ENCODE measurements at places on chromosomes 1 and 21.

DNA sequence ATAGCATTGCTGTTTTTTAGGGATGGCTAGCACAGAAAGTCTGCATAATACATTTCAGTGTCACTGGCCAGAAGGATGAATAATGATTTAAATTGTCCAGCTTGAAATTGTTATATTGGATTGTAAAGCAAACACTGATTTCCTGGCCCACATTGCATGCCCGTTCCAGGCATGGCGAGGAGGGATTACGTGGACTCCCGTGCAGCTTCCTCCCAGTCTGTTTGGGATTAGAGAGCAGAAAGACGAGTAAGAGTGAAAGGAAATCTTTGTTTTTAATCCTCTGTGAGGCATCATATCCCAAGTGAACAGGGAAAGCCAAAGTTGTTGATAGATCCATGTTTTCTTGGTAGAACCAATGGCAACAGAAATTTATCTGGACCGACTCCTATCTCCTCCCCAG, 8.4 kb downstream of the TRIM58 start:
- no peak for DNase-seq

- DNase-seq = no peak
Measured at GRCh38 chr21:35297665-35298064, 248.6 kb upstream of the RUNX1 start.

GRCh38 chr1:117930484-117930883, 945 bp downstream of the WDR3 start:
- DNase-seq = no peak

DNA sequence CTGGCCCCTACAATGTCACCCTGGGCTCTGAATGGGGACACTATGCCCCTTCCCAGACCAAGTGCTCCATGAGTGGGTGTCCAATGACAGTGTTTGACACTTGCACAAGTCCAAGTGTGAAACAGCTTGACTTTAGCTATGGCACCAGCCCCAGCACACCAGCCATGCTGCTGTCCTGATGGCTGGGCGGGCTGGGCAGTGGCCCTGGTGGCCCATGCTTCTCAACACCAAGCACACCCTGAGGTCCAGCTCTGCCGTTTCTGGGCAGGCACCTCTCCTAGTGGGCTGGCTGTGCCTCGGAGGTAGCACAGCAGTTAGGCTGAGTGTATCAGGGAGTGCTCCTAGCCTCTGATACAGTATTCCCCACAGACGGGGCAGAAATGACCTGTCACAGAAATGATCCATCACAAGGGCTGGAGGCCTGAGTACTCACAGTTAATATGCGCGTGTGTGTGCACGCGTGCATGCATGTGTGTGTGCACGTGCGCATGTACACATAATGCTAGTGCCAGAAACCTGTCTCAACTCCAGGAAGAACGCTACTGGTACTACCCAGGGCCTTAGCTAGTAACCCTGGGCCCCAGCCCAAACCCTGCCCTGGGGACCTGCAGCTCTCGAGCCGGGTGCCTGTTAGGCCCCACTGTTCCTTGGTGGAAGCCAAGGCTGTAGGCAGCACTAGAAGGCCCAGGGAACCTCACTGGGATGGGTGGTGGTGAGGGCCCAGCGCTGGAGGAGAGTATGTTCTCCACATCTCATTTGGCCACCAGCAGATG, 134.0 kb downstream of the DMRTB1 start:
- no peak for DNase-seq

DNA sequence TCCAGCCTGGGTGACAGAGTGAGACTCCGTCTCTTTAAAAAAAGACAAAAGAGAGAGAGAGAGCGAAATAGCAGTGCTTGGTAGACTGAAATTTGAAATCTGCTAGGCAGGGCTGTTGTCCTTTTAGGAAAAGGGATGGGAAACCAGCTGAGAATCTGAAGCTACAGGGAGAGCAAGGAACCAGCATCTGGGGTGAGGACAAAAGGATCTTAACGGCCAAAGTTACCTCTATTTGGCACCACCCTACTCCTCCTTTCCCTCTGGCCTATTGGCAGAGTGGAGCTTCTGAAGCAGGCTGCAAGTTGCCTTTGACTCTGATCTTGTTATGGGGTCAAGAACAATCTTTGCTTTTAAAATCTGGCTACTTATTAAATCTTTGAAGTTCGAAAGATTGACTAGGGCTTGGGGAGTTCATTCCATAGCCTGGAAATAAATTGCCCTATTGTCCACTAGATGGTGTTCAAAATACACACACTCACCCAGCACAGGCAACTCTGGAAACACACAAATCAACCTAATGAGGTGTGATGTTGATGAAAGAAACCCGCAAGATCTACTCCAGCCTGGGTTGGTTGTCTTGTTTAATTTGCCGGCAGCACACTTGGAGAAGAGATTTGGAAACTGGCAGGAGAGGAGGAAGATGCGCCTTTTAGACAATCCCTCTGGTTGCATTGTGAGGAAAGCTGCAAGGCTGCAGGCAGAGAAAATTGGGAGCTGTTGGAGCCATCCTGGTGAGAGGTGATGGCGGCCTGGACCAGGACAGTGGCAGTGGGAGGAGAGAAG, 16.5 kb upstream of the PARP1 start:
- no peak for DNase-seq

Data from amniotic stem cell (primary cell).